ENCODE measurements at places on chromosomes 11 and 22.

DNA sequence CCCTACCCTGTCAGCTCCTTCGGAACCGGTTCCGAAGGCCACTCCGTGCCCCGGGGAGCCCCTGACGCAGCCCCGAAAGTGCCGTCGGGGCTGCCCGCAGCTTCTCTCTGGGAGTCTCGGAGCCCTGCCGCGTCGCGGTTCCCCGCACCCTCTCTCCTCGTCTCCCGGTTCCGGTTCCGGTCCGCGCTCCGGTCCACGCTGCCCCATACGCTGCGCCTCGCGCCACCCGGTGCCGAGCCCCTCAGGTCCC lies 618 bp downstream of the MTA2 start:
- no peak for DNase-seq

DNA sequence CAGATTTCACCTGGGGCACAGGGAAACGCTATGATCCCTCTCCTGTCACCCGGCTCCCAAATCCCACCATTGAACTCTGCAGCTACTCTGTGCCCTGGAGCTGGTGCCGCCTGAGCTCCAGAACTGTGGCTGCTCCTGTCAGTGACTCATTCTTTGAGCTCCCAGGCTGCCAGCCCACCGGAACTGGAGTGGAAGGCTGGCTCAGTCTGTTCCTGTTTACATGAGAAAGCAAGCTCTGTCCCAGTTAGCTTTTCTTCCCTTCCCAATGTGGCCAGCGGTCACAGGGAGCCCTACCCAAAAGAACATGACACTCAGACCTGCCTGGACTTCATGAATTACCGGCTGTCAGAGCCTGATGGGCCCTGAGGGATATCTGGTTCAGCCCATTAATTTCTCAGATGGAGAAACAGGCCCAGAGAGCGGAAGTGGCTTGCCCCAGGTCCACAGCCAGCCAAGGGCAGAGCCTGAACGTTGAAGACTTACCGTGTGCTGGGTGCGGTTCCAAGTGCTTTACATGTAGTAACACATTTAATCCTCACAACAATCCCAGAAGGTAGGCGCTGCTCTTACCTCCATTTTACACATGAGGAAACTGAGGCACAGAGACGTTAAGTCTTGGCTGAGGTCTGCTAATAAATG lies 23.8 kb upstream of the IGSF22 start:
- DNase-seq, result peak; percentile 73

DNA sequence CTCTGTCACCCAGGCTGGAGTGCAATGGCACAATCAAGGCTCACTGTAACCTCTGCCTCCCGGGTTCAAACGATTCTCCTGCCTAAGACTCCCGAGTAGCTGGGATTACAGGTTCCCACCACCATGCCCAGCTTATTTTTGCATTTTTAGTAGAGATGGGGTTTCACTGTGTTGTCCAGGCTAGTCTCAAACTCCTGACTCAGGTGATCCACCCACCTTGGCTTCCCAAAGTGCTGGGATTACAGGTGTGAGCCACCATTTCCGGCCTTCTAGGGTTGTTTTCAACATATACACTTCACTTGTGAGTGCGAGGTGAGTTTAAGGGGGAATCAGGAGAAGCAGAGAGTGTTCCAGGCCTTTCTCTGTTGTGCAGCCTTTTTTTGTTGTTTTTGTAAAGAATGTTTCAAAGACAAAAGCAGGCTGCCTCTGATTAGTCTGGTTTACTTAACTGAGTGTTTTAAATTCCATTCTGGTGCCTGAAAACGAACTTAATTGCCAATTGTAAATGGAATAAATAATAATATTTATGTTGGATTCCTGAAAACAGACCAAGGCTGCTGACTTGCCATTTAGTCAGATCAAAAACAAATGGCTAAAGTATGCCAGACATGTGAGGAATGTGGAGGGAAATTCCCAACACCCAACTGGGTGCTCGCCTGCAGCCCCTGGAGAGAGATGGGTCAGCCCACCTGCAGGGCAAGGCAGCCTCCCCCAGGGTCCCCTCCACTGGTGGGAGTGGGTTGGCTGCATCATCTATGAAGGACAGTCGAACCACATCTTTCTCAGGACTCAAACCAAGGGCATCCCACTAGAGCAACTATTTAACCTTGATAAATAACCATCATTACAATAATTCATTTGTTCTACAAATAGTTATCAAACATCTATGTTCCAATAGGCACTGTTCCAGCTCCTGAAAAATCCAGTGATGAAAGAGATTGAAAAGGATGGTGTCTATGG lies 4.6 kb upstream of the RANGAP1 start:
- peak; percentile 76 for DNase-seq

DNA sequence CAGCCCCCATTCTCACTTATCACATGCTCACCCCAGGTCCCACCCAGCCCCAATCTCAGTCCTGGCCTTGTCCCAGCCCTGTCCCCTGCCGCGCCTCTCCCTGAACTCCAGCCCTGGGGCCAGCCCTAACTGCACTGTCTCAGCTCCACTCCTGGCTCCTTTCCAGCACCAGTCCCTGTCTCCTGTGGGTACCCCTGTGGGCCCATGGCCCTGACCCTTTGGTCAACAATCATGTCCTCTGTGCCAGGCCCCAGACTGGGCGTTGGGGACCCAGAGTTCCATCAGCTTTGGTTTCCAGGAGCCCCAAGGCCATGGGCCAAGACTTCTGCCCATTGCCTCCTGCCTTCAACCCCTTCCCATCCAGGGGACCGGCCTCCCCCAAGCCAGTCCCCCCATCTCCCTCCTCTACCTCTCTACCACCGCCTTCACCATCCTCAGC lies 757 bp downstream of the SPI1 start:
- no peak for DNase-seq

DNA sequence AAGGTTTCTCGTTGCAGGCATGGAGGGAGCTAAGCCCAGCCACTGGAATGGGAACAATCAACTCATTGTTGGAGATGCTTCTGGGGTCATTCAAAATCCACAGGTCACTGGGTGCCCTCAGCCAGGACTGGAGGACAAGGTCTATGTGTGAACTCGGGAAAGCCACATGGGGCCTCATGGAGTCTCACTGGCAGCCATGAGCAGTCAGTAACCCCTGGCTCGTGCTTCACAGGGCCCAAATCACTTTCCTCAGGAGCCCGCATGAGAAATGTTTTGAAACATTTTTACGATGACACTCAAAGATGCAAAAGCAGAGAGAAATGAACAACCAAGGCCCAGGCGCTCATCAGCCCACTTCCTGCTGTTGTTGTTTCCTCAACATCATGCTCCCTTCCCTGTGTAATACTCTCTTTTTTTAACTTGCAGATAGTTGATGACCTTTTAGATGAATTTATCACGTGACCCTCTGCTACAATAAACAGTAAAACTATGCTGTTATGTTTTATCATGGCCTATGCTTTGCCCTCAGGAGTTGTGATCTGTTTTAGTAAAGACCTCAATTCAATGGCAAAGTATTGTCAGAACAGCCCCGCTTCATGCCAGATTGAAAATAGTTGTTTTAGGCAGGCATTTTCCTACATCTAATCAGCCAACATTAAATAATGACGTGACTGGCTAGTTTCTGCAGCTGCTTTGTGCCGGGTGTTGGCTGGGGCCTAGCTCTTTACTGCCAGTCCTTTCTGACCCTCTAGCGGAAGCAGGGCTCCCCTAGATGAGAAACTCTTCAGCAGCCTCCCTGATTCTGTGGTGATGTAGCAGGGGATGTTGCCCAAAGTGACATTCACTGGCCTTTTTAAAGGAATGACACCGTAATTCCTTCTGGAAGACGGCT lies 39.7 kb downstream of the ADAMTS15 start:
- no peak for DNase-seq

GRCh38 chr11:19656140-19656541 lies 56.5 kb upstream of the NAV2 start:
- DNase-seq, result no peak

GRCh38 chr11:66011785-66012303 lies at the start of gene CST6:
Gene CST6, plus strand, starts transcription at chr11:66012008. Its CDS starts 37 bp downstream, at chr11:66012045.
- no peak for DNase-seq

DNA sequence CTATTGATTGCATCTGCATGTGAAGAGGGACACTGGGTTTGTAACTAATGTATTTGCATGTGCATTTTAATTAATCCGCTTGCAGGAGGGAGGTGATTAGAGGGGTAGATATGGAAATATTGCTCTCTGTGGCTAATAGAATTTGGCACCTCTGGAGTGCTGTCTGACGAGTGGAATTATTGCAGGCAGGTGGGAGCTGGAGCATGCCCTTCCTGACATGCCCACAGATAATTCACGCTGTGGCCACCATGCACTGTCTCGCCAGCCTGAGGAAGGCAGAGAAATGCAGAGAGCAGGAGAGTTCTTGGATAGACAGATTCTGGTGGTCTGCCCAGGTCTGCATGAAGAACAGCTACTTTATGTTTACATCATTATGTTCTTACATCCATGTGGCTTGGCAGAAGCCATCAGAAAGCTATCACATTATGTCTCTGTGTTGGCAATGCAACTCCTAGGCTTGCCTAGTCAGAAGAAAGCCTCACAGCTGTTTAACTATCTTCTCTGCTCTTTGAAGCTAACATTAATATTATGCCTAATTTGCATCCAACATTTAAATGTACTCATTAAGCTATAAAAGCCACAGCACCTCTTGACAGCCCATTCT lies 89.4 kb upstream of the DRD2 start:
- DNase-seq, result no peak

GRCh38 chr22:20021196-20022181 lies 579 bp downstream of the TANGO2 start:
- DNase-seq, result no peak

GRCh38 chr11:132228746-132229325 lies 858.4 kb downstream of the NTM start:
- DNase-seq, result no peak

DNA sequence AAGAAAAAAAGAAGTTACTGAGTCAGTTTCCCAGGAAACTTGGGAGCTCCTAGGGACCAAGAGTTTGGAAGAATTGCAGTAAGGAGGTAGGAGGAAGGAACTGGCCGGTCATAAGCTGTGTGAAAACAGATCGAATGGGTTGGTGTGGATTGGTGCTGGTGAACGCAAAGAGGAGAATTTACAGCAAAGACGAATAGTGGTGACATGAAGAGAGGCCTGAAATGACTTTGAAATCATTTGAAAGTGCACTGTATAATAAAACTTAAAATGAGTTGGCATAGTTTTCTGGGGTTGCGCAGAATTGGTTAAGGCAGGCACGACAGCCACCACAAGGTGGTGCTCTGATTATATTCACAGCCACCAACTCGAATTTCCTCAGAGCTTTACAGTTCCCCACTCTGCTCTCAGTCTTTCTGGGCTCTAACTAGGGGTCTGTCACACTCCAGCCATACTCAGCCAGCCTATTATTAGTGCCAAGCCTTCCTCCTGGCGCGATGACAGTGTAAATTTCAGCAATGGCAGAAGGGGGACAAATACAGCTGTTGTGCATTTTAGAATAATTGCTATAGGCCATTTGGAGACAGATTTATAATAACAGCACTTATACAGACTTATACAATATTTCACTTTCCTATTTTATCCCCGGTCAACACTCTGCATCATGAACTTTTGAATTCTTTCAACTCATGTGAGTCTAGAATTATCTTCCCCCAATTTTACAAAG lies 8.3 kb upstream of the HTR3B start:
- DNase-seq, result no peak

DNA sequence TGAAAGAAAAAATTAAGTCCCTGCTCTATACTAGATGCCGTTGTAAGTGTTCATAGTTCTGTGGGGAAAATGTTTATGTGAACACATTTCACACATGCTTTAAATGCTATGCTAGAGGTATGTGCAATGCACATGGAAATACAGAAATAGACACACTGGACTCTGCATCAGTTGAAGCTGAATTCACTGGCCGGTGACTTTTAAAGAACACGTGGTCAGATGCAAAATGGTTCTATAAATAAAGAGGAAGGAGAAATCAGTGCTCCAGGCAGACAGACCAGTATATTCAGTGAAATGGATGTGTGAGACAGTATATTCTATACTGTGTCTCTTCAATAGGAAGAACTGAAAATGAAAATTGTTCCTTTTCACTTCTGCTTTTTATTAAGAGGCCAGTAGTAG lies 29.9 kb downstream of the TRPC6 start:
- no peak for DNase-seq

DNA sequence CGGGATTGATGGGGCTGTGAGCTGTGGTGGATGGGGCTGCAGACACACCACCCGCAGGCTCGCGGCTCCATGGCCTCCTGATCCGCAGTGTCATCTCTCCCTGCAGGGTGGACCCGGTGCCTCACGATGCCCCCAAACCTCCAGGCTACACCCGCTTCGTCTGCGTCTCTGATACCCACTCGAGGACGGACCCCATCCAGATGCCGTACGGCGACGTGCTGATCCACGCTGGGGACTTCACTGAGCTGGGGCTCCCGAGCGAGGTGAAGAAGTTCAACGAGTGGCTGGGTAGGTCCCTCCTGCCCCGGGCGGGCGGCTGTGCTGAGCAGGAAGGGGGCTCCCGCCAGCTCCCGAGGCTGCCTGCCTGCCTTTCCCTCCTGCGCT lies 23.1 kb downstream of the MPPED1 start:
- DNase-seq, result no peak

DNA sequence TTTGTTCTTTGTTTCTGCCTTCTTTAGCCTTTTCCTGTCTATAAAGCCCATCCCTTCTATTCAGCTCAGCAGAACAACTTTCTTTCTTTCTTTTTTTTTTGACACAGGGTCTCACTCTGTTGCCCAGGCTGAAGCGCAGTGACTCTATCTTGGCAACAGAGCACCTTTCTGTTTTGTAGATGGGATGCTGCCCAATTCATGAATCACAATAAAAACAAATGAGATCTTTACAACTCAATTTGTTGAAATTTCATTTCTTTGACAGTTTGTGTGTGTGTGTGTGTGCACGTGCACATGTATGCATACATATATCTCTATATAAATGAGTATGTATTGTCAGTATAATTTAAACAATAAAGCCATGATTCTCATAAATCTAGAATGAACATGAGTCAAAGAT lies 25.5 kb downstream of the TSPAN18 start:
- no peak for DNase-seq

DNA sequence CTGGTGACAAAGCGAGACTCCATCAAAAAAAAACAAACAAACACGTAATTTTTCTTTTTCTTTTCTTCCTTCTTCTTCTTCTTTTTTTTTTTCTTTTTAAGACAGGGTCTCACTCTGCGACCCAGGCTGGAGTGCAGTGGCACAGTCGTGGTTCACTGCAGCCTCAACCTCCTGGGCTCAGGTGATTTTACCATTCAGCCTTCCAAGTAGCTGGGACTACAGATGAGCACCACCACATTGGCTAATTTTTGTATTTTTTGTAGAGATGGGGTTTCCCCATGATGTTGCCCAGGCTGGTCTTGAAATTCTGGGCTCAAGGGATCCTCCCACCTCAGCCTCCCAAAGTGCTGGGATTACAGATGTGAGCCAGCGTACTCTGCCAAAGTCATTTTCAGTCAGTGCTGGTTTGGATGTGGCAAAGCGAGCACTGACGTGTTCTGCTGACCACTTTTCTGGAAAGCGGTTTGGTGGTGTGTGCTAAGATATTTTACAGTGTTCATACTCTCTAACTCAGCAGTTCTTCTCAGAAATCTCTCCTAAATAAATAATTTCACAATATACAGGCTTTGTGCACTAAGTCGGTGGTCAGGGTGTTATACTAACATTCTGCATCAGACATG lies 10.7 kb downstream of the FAM118A start:
- DNase-seq, result no peak
